ENCODE measurements at places on chromosomes 13 and 19. TPM values are rescaled to one million over a fixed set of nuclear protein-coding genes. Genes with fewer than 3 reads are reported as not detected.

- no peak for DNase-seq
Measured at GRCh38 chr19:58274771-58275201, 4.0 kb upstream of the ZNF8 start.

GRCh38 chr19:49663224-49663623 lies 2.4 kb downstream of the IRF3 start:
- no peak for DNase-seq

DNA sequence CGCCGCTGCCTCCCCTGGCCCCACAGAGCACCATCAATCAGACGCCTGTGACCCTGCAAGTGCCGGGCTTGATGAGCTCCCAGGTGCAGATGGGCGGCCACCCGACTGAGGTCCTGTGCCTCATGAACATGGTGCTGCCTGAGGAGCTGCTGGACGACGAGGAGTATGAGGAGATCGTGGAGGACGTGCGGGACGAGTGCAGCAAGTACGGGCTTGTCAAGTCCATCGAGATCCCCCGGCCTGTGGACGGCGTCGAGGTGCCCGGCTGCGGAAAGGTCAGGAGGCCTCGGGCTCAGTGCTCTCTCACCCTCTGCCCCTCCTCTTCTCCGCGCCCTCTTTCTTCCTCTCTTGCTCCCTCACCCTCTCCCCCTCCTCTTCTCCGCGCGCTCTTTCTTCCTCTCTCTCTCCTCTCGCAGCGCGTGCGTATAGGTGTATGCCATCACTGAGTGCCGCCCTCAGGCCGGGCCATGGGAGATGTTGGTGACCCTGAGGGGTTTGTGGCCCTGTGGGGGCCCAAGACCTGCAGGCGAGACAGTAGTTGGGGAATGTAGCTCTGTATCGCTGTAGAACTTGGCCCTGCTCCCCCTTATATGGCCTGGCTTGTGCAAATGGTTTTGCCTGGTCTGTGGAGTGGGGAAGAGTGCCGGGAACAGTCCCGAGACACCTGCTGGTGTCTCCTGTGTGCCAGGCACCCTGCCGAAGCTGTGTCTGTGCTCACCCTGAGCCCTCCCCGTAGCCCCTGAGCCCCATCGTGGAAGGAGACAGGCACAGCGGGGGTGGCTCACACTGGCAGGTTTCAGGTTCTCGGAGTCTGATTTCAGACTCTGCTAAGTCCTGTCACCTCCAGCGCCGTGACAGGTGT lies 5.4 kb upstream of the EPN1 start:
- no peak for DNase-seq

DNA sequence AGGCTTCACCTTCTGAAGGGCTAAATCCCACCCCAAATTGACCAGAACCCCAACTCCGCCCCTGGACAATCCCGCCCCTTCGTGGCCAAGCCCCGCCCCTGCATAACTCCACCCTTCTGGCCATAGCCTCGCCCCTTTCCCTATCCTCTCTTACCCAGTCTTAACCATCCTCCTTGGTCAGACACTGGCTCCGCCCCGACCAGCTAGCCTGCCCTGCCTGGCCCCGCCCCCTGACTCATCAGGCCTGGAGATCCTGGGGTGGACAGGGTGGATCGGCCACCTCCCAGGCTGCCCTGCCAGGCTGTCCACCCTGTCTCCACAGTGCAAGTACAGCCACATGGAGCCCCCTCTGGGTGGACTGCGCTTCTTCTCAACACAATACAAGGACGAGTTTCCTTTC lies 8.0 kb upstream of the ZNF358 start:
- DNase-seq: no peak

ZNF850 gene
- total RNA-seq: 2.3 TPM
